ENCODE measurements at places on chromosomes 12 and 14. TPM values are rescaled to one million over a fixed set of nuclear protein-coding genes. Genes with fewer than 3 reads are reported as not detected.

- H3K4me3 ChIP-seq, result no peak overlapping the region
- no peaks in the 10 kb centered on the region for H3K27me3 ChIP-seq
- no peaks in the 10 kb centered on the region for H3K36me3 ChIP-seq
- no peak for DNase-seq
- peaks cover 14% of the 10 kb centered on the region for H3K4me1 ChIP-seq
Measured at GRCh38 chr12:113198296-113198695, 12.8 kb downstream of the RITA1 start.

DNA sequence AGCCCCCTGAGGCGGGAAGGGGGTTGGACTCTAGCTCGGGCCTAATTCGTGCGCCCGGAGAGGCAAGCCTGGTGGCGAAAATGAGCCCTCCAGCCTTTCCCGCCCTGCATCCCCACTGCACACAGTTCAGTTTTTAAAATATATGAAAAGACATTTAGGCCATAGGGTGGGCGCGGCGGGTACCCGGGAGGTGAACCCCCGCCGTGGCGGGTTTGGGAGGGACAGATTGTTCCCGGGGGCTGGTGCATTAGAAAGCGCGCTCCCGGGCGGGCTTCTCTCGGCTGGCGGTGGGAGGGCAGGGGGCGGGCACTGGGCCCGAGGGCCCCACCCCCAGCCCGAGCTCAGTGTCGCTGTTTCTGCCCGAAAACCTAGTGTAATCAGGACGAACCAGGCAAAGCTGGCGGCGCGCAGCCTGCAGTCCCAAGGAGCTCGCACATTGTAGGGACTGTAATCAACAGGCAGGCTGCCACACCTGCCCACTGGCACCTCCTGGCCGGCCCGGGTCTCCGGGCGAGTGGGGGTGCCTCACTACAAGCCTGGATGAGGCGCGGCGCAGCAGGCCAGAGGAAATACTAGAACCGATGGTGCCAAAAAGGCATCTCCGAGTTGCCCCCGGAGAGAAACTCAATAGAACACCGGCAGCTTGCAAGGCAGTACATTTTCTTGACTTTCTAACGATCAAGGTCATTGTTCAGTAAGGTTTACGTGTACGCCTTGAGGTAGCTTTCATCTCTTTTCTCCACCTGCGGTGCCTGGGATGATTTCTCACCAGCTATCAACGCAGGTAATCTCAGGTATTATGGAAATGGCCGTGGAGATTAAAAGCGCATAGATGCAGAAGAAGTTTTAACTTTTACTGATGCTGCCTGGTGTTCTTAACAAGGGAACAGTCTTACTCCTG lies 764 bp upstream of the SPTB start:
- H3K4me1 ChIP-seq, result peaks cover 20% of the 10 kb centered on the region
- H3K27ac ChIP-seq, result no peak overlapping the region
- no peaks in the 10 kb centered on the region for H3K36me3 ChIP-seq
- peak; percentile 62 for DNase-seq
- H3K27me3 ChIP-seq, result peaks cover 24% of the 10 kb centered on the region
- H3K4me3 ChIP-seq, result peak overlapping the region; percentile 24

GRCh38 chr12:75790219-75790618 lies 241.4 kb downstream of the PHLDA1 start:
- no peaks in the 10 kb centered on the region for H3K36me3 ChIP-seq
- no peaks in the 10 kb centered on the region for H3K27me3 ChIP-seq
- DNase-seq, result no peak
- no peak overlapping the region for H3K4me3 ChIP-seq
- H3K27ac ChIP-seq, result no peak overlapping the region
- H3K4me1 ChIP-seq, result no peaks in the 10 kb centered on the region

DNA sequence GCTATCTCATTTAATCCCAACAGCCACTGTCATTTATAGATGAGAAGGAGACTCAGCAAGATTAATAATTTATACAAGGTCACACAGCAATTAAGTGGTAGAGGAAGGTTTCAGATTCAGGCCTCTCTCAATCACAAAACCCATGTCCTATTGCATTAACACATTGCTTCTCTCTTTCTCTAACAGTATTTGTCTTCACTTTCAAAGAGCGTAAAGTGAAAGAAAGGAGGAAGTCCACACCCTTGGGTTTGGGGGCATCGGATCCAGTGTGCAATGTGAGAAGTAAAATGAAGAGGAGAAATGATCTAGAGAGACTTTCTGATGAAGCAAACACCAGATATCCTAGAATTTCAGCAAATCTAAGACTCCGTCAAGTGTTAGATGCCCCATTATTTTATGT lies 7.0 kb upstream of the VRK1 start:
- H3K4me1 ChIP-seq, result no peaks in the 10 kb centered on the region
- H3K27me3 ChIP-seq, result no peaks in the 10 kb centered on the region
- no peak overlapping the region for H3K27ac ChIP-seq
- H3K4me3 ChIP-seq, result no peak overlapping the region

GRCh38 chr12:51124504-51124903 lies 41.1 kb upstream of the CSRNP2 start:
- H3K4me1 ChIP-seq, result no peaks in the 10 kb centered on the region
- no peak overlapping the region for H3K4me3 ChIP-seq
- no peaks in the 10 kb centered on the region for H3K36me3 ChIP-seq
- H3K27ac ChIP-seq, result no peak overlapping the region
- no peaks in the 10 kb centered on the region for H3K27me3 ChIP-seq
- no peak for DNase-seq

DNA sequence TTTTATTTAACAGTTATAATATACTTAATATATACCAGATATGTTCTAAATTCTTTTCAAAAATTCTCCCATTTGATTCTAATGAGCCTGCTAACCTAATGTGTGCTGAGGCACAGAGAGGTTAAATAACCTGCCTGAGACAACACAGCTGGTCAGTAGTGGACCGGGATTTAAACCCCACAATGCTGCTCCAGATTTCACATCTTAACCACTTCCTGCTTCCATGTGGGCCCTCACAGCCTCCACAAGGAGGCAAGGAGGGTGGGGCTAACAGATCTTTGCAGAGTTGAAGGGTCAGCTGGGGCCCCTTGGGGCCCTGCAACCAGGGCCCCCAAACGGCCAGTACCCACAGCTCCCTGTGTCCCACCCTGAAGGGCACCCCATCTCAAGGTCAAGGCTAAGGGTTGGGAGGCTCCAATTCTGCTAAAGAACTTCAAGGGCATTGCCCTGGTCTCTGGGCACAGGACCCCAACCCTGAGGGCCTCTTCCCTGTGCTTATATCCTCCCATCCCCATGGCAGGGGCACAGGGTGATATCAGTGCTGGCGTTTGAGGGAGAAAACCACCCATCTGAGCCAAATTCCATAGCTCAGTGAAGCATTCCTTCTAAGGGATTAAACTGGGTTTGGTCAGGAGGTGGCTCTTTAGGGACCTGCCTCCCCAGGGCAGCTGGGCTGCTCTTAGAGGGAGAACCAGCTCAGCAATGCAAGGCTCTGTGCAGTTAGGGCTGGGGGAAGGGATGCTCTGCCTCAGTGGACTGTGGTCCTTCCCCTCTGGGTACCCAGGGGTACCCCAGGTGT lies 2.2 kb downstream of the KRT80 start:
- H3K27ac ChIP-seq, result no peak overlapping the region
- no peak for DNase-seq
- no peak overlapping the region for H3K4me3 ChIP-seq
- no peaks in the 10 kb centered on the region for H3K4me1 ChIP-seq
- H3K36me3 ChIP-seq, result no peaks in the 10 kb centered on the region

DNA sequence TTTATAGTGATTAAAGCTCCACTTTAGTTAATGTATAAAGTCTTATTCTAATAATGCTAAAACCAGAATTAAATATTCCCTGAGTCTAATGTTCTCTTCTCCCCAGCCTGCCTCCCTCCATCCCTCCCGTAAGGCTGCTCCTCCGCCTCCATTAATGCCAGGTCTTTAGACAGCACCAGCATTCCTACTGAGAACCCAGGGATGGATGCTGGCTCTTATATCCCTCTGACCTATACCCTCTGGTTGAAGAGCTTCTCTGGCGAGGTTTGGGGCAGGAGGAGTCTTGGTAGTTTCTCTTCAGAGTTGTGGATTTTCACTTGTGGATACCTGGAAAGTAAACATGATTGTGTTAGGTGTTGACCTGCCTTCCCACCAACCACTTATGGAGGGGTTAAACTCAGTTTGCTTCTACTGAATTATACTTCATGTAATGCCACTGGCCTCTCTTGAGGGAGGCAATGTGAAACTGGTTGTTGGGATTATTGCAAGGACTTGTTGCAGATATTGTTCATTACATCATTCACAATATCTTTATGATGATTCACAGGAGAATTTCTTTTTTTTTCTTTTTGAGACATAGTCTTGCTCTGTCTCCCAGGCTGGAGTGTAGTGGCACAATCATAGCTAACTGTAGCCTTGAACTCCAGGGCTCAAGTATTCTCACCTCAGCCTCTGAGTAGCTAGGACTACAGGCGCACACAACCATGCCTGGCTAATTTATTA lies 11.1 kb upstream of the SMAGP start:
- no peaks in the 10 kb centered on the region for H3K27me3 ChIP-seq
- no peak overlapping the region for H3K27ac ChIP-seq
- H3K36me3 ChIP-seq, result no peaks in the 10 kb centered on the region
- H3K4me1 ChIP-seq, result no peaks in the 10 kb centered on the region

GRCh38 chr12:12797794-12798152 lies 12.3 kb downstream of the APOLD1 start:
- DNase-seq, result no peak
- H3K36me3 ChIP-seq, result no peaks in the 10 kb centered on the region
- no peak overlapping the region for H3K27ac ChIP-seq
- no peak overlapping the region for H3K4me3 ChIP-seq
- H3K4me1 ChIP-seq, result peaks cover 1% of the 10 kb centered on the region

GRCh38 chr12:124096109-124096508 lies 123.1 kb downstream of the ZNF664 start:
- no peak overlapping the region for H3K4me3 ChIP-seq
- no peak overlapping the region for H3K27ac ChIP-seq
- no peaks in the 10 kb centered on the region for H3K36me3 ChIP-seq

DNA sequence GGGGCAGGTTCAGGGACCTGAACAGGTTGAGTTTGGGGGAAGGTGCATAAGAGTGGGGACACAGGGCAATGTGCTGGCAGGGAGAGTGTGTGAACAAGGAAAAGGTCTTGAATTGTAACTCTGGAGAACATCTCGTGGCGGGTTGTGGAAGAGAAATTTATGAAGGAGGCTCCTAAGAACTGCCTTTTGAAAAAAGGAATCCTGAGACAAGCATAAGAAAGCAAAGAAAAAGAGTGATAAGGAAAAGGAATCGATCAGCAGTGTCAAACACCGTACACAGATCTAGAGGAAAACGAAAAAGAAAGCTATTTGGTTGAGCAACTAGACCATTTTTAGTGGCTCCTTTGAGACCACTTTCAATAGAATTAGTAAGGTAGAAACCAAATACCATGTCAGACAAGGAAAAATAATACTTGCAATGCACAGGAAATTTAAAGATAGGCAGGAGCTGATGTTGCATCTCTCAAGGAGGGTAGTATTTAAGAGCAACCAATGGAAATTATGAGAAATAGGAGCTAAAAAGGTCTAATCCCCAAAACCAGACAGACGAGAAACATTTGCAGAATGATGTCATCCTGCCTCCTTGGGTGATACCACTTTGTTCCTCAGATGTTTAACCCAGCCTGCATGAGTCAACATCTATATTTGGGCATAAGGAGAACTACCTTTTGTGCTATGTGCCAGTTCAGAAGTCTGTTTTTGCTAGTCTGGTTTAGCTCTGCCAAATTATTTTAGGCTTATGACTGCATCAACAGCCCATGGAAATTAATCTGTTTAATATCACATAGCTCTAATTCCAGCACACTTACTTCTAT lies 64.5 kb upstream of the STK38L start:
- peak overlapping the region; percentile 86 for H3K27ac ChIP-seq
- H3K4me3 ChIP-seq, result peak overlapping the region; percentile 9
- H3K4me1 ChIP-seq, result peaks cover 48% of the 10 kb centered on the region
- H3K36me3 ChIP-seq, result no peaks in the 10 kb centered on the region

DNA sequence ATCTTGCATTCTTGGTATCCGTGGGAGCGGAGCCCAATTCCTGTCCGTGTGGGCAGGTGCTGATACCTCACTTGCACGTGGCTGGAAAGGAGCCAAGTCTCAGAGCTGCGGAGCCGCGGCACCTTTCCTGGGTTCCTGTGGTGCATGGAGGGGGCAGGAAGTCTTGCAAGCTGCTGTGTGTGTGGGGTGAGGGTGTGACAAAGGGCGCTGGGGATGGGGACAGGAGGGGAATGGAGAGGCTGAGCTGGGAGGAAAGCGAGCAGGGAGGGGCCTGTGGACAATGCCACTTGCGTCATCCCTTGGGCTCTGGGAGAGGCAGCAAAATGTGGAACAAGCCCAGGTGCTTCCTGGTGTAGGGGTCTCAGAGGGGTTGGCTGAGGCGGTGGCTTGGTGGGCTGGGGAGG lies 86.7 kb downstream of the CALM1 start:
- H3K4me3 ChIP-seq, result no peak overlapping the region
- no peaks in the 10 kb centered on the region for H3K36me3 ChIP-seq
- H3K27ac ChIP-seq, result no peak overlapping the region
- no peaks in the 10 kb centered on the region for H3K4me1 ChIP-seq
- no peaks in the 10 kb centered on the region for H3K27me3 ChIP-seq

DNA sequence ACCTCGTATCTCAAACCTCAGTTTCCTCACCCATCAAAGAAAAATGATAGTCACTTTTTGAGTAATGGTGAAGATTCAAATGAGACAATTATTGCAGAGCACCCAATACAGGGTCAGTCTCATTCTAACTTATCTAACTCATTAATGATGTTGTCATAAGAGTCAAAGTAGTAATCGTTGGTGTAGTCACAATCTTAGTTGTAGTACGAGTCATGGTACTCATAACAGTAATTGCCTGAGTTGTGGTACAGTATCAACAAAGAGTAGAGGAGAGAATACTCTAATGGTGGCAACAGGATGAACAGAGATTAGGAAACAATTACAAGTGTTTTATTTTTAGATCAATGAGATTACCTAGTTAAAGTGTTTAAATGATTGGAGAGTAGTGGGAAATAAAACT lies 93.6 kb upstream of the TMTC2 start:
- no peak overlapping the region for H3K4me3 ChIP-seq
- no peak for DNase-seq
- no peak overlapping the region for H3K27ac ChIP-seq

- H3K36me3 ChIP-seq, result no peaks in the 10 kb centered on the region
- no peak overlapping the region for H3K4me3 ChIP-seq
- no peaks in the 10 kb centered on the region for H3K4me1 ChIP-seq
- DNase-seq, result peak; percentile 80
- no peaks in the 10 kb centered on the region for H3K27me3 ChIP-seq
Measured at GRCh38 chr12:115320967-115321366, 637.0 kb upstream of the TBX3 start.

Gene HCAR1
- not detected for total RNA-seq

Gene CHFR
- total RNA-seq, result 23.5 TPM

Gene CLEC1A
- total RNA-seq, result 4.8 TPM

Gene KRT79
- not detected for total RNA-seq

Gene CLEC4C
- total RNA-seq, result not detected

Gene KRT7
- total RNA-seq, result not detected

Gene PIP4P1
- 22.7 TPM for total RNA-seq

Data from sigmoid colon (tissue), 7 donors.